ENCODE measurements at places on chromosomes 5 and 9.

- DNase-seq, result no peak
These were observed 1717.9 kb downstream of the EFNA5 start for GRCh38 chr5:105952875-105953274.

- DNase-seq, result no peak
These were observed 131.7 kb downstream of the WDR41 start for GRCh38 chr5:77360381-77360780.

DNA sequence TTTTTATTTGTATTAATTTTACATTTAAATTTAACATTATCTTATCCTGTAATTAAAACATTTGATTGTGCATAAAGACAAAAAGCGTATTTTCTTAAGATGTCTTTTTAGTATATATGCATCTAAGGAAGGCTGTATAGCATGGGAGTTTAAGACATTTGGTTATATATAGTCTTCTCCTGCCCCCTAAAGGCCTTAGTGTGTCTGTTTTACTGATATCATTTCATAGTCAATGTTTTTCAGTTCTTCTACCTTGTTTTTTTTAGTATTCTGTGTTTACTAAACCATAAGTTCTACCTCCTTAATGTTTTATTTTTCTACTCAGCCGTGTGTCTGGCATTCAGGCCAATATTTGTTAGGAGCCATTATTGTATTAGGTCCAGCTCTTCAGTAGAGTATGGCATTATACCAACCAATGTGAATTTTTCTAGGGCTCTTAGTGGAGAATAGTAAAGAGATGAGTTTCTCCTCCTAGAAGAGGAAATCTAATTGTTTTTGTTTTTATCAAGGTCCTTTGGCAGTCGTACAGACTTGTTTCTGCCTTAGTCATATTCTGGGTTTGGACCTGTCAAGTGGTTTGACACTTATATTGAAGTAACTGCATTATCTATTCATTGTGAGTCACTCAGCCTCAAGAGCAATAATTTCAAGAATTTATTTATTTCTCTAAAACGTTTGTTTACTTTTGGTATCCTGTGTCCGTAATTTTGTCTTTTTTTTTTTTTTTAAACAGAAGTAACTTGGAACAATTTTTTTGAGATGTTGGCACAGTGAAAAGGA lies 74.8 kb downstream of the SLF1 start:
- DNase-seq, result peak; percentile 69

- no peak for DNase-seq
These were observed 8.8 kb upstream of the PGGT1B start for GRCh38 chr5:115271295-115272050.

GRCh38 chr9:121767171-121767769 lies 115.8 kb downstream of the DAB2IP start:
- no peak for DNase-seq

- DNase-seq, result no peak
These were observed 266.2 kb downstream of the SPATA31D1 start for GRCh38 chr9:82254646-82255367.

- peak; percentile 87 for DNase-seq
These were observed 28.8 kb upstream of the MGAT1 start for GRCh38 chr5:180831139-180832093.

DNA sequence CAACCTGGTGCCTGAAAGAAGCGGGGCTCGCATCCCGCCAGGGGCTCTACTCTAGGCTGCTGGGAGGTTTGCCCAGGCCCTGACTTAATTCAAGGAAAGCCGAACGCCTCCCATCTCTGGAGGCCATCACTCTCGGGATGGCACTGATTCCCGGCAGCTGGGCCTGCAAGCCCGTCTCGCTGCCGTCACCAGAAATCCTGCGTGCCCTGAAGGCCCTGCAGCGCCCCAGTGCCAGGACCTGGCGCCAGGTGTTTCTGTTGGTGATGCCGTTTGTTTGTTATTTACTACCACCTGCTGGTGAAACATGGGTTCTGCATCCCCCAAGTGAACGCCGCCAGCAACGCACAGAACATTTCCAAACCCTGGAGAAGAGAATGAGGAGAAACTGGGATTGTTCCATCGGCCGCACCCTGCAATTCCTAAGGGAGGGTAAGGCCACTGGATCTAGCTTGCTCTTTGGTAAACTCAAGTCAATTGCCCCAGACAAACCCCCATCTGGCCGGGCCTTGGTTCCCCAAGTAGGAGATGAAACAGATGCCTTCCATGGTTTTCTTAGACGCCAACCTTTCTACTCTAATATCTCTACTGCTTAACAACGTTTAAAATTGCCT lies 77.9 kb downstream of the AK8 start:
- DNase-seq, result peak; percentile 79

DNA sequence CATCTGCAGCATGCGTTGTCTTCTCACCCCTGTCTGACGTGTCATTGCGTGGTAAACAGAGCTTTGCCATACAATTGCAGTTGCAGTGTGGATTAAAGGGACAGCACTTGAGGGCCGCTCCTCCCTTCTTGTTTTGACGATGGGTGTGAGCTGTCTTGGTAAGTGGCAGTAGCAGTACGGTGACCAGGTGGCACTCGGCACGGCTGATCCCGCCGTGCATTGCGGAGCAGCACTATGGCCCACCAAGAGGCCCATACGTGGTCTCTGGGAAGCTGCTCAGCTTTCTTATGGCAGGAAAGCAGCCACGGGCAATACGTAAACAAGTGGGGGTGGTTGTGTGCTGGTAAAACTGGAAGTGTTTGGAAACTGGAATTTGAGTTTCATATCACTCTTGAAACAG lies 25.1 kb downstream of the EHMT1 start:
- DNase-seq, result no peak

DNA sequence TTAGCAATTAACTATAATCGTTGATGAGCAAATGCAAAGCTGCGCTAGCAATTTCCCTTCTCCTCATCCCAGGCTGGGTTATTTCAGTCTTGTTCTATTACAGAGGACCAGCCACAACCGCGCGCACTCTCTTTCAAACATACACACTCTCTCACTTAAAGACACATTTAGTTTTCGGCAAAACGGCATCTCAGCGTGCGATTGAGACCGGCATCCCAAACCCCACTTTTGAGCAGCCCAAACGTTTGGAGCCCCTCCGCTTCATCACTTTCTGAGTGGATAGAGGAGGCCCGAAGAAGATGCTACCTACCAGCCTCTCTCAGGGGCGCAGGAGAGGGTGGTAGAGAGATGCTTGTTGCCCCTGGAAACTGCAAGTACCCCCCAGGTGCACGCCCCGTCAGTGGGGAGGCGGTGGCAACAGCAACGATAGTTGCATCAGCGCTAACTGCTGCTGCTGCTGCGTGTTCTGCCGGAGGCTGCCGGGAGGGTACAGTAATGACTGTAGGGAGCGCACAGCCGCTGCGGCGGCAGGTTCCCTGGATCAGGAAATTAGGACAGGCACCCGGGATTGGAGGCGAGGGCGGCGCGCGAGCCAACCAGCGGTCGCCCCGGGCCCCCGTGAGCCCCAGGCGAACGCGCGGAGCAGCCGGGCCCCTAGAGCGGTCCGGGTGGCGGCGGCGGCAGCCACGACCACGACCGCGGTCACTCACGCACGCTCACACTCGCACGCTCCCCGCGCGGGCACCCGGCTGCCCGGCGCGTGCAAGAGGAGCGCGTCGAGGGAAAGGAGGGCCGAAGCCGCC lies 467 bp upstream of the VLDLR start:
- DNase-seq, result peak; percentile 88

GRCh38 chr5:65873181-65873750 lies 53.1 kb upstream of the ERBIN start:
- no peak for DNase-seq

GRCh38 chr9:16039218-16039987 lies 486.6 kb downstream of the CCDC171 start:
- DNase-seq, result no peak

- DNase-seq, result peak; percentile 33
These were observed 2.5 kb downstream of the TLE1 start for GRCh38 chr9:81686614-81687520.

- no peak for DNase-seq
These were observed 687.0 kb upstream of the FTMT start for GRCh38 chr5:121164632-121165031.

GRCh38 chr5:142597546-142598337 lies 88.1 kb downstream of the FGF1 start:
- peak; percentile 58 for DNase-seq

DNA sequence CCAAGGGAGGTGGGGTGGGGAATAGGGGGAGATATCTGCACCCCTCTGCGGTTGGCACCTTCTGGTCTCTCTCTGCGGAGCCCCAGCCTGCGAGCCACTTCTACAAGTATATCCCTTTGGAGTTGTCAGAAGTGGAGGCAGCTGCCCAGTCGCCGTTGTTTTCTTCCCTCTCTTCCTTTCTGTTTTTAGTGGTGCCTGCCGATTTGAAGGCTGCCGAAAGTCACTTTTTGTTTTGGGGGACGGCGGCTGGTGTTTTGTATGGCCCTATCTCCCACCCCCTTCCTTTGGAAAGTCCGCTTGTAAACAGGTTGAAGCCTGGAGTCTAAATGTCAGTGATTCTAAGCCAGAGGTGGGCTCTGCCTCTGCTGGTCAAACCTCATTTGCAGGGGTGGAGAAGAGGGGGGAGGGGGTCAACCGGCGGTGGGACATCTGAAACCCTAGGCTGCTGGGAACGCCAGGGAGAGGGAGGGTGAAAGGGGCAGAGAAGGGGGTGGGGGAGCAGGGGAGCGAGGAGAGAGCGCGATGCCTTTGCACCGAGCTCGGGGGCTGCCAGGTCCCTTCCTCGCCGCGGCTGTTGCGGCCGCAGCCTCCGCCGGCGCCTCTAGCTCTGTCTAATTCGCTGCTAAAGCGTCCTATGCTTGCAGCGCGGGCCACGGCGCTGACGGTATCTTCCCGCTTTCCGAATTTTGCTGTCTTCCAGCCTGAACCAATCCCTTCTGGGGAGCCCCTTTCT lies at the start of gene FGF10:
TSS of gene FGF10 (minus strand) at position 331 of the 733 bp plus-strand sequence. CDS start 738 bp downstream, outside the sequence.
- DNase-seq, result no peak

GRCh38 chr9:85020791-85021190 lies 351.3 kb downstream of the NTRK2 start:
- no peak for DNase-seq

- DNase-seq, result no peak
These were observed 218.9 kb downstream of the EPB41L4A start for GRCh38 chr5:112200131-112200530.

- DNase-seq, result peak; percentile 77
These were observed 125.3 kb upstream of the ABCA1 start for GRCh38 chr9:105053209-105053652.

GRCh38 chr9:116322521-116322920 lies 168.9 kb downstream of the PAPPA start:
- DNase-seq, result no peak

DNA sequence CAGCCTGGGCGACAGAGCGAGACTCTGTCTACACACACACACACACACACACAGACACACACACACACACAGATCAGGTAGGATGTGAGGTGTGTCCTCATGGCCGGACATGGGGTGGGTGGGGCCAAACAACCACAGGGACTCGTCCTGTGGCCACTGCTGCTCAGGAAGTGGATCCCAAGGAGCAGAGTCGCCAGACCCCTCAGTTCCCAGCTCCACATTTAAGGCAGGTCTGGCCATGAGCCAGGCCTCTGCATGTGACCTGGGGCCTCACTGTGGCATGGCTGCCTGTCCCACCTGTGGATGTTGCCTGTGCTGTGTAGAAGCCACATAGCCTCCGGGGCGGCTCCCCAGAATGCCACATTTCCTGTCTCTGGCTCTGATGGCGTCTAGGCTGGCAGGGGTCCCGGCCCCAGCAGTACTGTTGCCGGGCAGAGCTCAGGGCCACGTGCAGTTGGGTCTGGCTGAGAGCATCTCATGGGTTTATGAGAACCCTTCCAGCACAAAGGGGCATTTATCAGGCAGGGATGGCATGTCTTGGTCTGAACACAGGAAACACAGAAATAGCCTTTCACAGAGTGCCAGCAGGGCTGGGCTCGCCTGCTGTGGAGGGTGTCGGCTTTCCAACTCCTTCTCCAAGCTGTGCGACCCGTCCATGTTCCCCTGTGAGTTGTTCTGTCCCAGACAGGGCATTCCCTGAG lies 9.9 kb upstream of the NINJ1 start:
- DNase-seq, result no peak

DNA sequence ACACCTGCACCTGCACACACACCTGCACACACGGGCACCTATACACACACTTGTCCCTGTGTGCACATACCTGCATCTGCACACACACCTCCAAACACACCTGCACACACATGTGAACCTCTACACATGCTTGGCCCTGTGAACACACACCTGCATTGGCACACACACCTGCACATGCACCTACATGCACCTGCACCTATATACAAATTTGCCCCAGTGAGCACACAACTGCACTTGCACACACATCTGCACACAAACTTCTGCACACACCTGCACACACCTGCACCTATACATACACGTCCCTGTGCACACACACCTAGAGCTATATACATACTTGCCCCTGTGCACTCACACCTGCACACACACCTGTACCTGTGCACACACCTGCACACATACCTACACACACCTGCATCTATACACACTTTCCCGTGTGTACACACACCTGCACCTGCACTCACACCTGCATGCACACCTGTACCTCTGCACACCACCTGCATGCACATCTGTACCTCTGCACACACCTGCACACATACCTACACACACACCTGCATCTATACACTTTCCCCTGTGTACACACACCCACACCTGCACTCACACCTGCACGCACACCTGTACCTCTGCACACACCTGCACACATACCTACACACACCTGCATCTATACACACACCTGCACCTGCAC lies 21.5 kb upstream of the LPCAT1 start:
- DNase-seq, result no peak

DNA sequence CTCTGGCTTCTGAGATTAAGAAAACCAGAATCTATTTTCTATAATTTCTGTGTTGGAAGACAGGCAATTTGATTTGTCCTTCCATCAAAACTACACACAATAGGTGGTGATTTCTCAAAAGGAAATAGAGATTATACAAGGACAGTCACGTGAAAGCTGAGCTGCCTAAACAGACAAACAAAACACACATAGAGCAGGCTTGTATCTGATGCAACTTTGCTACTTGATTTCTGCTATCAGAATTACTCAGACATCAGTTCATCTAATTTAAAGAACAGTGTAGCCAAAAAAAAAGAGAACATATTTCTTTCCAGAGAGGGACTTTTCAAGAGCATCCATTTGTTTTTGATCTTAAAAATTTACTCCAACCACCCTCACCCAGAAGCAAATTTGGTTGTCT lies 2128.3 kb upstream of the C9orf72 start:
- peak; percentile 2 for DNase-seq

GRCh38 chr5:55030676-55031369 lies 6.8 kb downstream of the GZMK start:
- no peak for DNase-seq

- no peak for DNase-seq
These were observed 55.7 kb upstream of the TBC1D9B start for GRCh38 chr5:179963375-179963774.

GRCh38 chr5:92835712-92836111 lies 745.3 kb downstream of the NR2F1-AS1 start:
- no peak for DNase-seq

GRCh38 chr5:133612249-133612860 lies at the start of gene FSTL4:
Gene FSTL4, minus strand, starts transcription at chr5:133612541.
- peak; percentile 30 for DNase-seq

Measured in activated CD4-positive, alpha-beta T cell treated with anti-CD3 and anti-CD28 coated beads, Interleukin-10, Interleukin-2, amounts not matched to agents 100 ng/mL and 50 ng/mL, durations not matched to agents 16 hours and 8 hours (primary cell).